Fibroblast of skin of abdomen (primary cell): ENCODE measurements at places on chromosomes 7 and 10.

DNA sequence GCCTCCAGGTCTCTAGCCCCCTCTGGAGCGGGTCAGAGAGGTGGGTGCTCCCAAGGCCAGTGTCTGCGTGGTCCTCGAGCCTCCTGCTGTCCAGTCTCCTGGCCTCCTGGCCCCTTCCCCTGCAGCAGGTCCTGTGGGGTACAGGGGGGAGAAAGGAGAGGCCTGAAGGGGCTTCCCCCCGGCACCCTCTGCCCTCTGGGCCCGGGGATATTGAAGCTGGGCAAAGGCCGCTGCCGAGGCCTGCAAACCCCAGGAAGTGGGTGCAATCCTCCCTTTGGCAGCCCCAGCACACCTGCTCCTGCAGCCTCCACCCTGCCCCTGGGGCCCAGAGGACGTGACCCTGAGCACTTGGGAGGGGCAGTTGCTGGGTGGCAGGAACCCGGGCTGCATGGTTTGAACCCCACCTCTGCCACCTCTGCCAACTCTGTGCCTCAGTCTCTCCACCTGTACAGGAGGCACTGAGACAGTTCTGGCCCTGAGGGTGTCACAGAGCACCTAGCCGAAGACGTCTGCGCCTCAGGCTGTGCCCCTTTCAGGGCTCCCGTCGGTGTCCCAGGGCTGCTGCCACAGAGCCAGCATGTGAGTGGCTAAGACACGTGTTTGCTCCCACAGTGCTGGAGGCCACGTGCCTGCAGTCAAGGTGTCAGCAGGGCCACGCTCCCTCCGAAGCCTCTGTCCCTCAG lies 59.1 kb upstream of the INPP5A start:
- DNase-seq = no peak

DNA sequence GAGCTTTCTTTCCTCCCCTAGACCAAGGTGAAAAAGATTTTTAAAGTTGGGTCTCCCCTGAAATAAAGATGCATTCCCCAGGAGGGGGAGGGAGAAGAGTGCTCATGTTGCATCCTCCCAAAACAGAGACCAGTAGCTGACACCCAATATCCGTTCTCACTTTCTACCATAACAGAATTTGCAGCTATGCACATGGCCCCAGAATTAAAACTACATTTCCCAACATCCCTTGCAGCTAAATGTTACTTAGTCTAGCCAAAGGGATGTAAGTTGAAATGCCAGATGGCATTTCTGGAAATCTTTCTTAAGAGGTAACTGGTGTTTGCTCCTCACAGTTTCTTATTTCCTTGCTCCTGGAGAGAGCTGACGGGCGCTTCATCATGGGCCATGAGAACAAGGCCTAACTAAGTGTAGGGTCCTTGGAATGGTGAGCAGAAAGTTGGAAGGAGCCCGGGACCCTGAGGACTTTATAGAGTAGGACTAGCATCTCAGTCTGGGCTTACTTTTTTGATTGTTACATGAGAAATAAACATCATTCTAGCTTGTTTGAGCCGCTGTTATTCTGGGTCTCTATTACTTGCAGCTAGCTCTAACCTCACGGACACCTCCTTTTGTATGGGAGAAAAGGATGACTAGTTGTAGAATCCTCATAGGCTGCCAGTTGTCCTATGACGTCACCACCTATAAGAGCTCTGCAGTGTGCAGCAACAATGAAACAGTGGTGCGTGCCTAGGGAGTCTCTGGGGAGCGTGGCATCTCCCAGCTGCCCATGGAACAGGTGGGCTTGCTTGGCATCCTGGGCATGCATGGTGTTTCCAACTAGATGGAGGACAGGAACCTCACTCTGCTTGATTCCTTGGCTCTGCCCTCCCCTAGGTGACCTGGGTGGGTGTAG lies 46.1 kb upstream of the EXOC6 start:
- DNase-seq = no peak

GRCh38 chr10:43461950-43462349 lies 25.0 kb downstream of the ZNF487 start:
- peak; percentile 69 for DNase-seq

DNA sequence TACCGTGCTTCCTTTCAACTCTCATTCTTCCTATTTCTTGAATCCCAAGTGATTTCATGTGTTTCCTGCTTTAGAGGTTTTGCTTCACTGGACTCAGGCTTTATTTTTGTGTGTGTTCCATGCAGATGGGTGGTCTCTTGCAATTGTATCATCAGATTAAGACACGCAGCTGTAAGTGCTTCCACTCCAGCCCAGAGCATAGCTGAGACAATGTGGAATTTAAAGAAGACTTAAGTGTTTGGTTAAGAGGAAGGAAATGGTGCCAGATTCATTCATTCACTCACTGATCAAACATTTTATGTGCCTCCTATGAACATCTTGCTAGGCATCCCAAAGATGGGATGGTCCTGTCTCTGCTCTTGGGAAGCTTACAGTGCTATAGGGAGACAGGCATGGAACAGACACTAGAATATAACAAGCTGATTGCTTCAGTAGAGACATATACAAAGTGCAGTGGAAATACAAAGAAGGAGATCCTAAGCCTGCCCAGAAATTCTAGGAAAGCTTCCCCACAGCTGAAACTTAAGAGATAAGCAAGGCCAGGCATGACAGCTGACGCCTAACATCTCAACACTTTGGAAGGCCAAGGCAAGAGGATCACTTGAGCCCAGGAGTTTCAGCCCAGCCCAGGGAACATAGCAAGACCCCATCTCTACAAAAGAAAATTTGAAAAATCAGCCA lies 46.1 kb upstream of the LRRC17 start:
- peak; percentile 55 for DNase-seq

- no peak for DNase-seq
Observed at GRCh38 chr7:128361411-128362379, at the start of gene PRRT4. Gene PRRT4, minus strand, starts transcription at chr7:128361690.
